Stimulated activated CD8-positive, alpha-beta memory T cell treated with anti-CD3 and anti-CD28 coated beads, Interleukin-4, amount 100 ng/mL, for 48 hours (primary cell): ENCODE measurements at places on chromosomes 7 and 10.

- DNase-seq: no peak
Observed at GRCh38 chr7:157551325-157552070, 214.7 kb downstream of the DNAJB6 start.

- no peak for DNase-seq
Observed at GRCh38 chr7:43938892-43939482, 12.8 kb downstream of the UBE2D4 start.

DNA sequence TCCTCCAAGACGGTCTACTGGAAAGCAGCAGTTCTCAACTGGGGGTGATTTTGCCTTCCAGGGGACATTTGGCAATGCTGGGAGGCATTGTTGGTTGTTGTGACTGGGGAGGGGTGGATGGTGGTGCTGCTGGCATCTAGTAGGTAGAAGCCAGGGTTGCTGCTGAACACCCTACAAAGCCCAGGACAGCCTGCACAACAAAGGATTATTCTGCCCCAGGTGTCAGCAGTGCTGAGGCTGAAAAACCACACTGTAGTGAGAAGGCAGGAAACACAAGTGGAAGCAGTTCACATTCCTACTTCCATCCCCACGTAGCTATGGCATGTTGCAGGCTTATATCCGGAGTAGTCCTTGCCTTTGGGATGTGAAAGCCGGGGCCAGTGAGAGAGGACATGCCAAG lies 86.9 kb downstream of the AOAH start:
- DNase-seq: no peak

DNA sequence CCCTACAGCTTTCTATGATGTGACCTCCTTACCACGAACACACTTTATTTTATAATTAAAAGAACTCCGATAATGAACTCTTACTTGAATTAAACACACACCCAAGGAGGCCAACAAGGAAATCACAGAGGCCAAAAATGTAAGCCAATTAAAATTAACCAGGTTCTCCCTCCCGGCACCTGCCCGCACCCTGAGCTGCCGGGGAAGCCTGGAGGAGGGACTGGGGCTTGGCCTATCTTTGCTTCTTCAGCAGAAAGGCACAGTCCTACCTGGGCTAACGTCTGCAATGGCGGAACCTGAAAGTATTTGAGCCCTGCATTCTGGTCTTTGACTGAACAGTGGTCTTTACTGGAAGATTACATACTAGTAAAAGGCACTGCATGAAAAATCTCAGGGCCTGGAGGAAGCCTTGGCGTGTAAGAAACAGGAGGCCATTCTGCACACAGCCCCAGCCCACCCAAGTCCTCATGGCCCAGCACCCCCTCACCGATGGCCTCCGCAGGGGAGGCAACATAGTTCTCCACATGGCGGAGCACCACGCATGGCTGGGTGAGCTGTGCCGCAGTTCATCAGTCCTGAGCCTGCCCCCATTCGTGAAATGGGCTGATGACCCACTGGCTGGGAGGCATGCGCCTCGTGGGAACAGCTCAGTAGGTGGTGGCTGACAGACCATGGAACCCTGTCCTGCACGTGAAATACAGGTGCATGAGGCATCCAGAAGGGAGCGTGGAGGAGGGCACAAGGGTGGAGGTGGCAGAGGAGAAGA lies 173.8 kb downstream of the PARD3 start:
- DNase-seq: no peak

DNA sequence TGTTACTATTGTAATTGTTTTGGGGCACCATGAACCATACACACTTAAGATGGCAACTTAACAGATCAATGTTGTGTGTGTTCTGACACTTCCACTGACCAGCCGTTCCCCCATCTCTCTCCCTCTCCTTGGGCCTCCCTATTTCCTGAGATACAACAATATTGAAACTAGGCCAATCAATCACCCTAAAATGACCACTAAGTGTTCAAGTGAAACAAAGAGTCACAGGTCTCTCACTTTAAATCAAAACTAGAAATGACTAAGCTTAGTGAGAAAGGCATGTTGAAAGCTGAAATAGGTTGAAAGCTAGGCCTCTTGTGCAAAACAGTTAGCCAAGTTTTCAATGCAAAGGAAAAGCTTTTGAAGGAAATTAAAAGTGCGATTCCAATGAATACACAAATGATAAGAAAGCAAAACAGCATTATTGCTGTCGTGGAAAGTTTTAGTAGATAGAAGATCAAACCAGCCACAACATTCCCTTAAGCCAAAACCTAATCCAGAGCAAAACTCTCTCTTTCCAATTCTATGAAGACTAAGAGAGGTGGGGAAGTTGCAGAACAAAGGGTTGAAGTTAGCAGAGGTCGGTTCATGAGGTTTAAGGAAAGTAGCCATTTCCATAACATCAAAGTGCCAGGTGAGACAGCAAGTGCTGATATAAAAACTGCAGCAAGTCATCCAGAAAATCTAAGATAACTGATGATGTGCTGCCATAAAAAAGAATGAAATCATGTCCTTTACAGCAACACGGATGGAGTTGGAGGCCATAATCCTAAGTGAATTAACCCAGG lies 90.6 kb downstream of the MTPN start:
- no peak for DNase-seq

- peak; percentile 50 for DNase-seq
Observed at GRCh38 chr10:6035101-6035834, 26.9 kb downstream of the IL2RA start.

- no peak for DNase-seq
Observed at GRCh38 chr10:28880683-28880950, 203.3 kb downstream of the BAMBI start.

GRCh38 chr10:81108516-81109199 lies 571.0 kb downstream of the SH2D4B start:
- DNase-seq: no peak

DNA sequence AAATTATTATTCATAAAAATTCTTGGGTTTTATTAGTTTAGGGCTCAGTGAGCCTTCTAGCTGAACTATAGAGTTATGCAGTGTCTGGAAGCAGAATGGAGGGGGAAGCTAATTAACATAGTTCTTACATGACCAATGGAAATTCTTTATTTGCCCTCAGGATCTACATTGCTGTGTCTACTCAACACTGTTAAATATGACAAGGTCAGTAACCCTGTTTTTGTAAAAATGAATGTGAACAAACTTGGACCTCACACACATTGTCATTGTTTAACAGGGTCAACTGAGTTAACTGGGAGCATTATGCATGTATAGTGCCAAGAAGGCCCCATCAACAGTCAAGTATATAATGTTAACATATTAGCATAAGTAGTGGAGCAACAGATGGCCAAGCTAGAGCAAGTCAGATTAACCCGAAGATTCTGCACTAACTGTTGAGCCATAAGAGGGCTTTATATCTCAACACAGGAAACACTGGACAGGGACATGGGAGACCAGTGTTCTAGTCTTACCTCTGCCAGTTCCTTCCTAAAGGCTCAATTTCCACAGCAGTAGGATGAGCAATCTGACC lies 122.5 kb upstream of the SEM1 start:
- DNase-seq: no peak
